ENCODE measurements at places on chromosomes 16 and 17.

DNA sequence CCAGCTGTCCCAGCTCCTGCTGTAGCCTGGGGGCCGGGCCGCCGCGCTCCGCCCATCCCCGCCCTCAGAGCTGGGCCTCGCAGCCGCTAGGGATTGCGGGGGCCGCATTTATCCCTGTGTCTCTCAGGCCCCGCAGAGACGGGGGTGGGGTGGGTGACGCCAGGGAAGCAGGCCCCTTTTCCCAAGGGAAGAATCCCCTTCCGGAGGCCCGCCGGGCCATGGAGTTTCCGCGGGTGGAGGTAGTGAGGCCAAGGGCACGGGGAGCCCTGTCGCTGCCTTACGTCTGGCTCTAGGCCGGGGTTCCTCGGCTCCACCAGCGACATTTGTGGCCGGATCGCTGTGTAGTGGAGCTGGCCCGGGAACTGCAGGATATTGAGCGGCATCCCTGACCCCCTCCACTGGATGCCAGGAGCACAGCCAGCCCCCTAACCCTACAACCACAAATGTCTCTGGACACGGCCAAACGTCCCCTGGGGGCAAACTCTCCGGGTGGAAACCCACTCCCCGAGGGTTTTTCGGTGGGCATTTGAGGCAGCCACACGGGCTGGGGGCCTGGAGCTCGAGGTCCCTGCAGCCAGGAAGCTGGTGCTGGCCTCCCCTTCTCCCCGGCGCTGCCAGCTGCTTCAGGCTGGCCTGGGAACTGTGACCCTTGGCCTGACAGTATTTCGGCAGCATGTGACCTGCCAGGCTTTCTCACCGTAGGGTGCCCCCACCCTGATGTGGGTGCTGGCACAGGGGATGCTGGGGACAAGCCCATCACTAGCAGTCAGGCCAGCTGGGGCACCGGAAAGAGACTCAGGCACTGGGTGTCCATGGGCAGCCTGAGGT lies 12.0 kb upstream of the CD300A start:
- peak; percentile 54 for DNase-seq

GRCh38 chr17:49361129-49361901 lies 735 bp downstream of the ZNF652 start:
- DNase-seq: peak; percentile 79

DNA sequence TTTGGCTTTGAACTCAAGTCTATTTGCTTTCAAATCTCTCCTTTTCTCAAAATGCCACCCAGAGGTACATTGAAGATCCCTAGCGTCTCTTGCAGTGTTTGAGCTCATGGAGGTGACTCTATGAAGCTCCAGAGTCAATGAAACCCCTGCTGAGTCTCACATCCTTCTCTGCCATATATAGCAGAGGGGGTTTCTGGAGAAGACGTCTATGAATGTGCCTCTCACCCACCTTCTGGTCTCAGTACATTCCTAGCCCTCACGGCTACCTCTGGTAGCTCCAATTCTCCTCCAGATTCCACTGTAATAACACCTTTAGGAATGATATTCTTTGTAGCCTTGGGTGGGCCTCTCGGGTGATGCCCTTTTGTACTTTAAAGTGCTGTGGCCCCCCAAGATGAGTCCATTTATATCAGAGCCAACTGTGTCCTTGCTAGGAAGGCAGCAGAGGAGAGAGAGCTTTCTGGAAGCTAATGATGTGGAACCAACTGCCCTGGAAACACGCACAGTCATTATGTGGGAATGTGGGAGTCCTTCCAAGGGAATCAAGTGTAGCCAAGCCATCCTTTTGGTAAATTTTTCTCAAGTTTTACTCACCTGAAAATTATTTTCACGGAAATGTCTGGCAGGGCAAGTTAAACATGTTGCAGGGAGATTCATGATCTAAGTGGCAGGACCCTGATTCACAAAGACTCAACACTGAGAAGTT lies 123.4 kb downstream of the ASIC2 start:
- no peak for DNase-seq

- no peak for DNase-seq
Measured at GRCh38 chr16:76866994-76867393, 324.0 kb upstream of the MON1B start.

DNA sequence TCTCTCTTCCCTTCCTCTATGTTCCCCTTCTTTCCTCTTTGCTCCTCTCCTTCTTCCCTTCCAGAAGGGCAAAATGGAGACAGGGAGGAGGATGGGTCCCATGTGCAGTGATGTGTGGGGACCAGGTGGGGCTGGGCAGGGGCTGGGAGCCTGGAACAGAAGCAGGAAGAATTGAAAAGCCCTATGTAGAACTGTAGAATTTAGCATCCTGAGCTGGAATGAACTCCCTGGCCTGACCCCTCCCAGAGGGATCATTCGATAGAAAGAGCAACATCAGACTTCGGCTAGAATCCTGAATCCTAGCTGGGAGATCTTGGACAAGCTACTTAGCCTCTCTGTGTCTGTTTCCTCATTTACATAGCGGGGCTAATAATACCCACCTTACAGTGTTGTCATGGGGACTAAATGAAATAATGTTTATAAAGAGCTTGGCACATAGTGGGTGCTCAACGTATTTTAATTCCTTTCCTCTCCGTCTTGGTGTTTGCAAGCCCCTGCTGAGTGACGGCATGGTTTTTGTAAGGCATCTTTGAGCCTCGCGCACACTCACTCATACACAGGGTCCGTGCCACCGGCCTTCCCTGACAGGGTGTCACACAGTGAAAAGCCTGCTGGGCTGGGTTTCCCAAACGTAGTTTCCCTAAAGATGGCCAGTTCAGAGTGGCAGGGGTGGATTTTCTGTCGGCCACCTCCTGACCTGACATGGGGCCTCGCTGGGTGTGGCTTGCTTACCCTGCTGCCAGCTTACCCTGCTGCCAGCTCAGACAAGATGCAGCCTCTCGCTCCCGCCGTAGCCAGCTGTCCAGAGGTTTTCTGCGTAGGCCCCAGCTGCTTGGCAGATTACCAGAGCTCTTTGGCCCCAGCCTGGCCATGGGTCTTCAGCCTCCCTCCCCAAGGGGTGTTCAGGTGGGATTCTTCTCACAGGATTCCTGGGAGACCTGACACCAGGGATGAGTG lies 6.1 kb upstream of the ARHGAP23 start:
- no peak for DNase-seq

DNA sequence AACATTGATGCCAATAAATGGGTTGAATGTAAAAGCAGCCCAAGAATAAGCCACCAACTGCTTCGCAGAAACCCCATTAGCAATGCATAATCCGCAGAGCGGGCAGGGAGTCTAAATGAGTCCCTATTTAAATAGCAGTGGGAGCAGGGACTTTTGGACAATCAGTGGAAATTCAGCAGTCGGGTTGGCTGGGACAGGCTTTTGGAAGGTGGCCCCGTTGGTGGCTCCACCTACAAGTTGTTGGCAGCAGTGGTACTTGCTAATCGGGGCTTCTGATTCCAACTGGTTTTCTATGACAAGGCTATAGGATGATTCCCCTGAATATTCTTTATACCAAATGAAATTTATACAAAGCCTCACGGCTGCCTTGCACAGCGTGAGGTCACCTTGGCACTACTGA lies 86.3 kb downstream of the WDR59 start:
- DNase-seq: no peak

DNA sequence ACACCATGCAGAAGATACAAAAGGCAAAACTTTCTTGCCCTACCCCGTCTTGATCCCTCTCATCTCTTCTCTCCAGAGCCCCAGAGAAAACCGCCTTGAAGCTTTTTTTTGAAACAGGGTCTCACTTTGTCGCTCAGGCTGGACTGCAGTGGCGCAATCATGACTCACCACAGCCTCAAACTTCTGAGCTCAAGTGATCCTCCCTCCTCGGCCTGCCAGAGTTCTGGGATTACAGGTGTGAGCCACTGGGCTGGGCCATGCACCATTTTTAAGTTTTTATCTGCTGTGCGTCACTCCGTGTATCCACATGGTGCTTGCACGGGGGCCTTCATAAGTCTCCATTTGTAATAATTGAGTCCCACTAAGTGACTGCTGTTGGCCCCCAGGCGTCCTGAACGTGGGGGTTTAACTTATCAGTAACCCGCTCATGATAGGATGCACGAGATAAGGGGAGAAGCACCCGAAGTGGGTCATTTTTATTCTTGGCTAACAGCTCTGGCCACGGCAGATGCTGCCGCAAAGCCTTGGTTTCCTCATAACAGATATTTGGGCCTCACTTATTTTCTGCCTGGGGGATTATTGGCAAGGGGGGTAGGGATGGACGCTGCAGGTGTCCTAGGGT lies 8.6 kb downstream of the DNAH17 start:
- no peak for DNase-seq

GRCh38 chr17:27494192-27495091 lies 38.2 kb downstream of the KSR1 start:
- DNase-seq: no peak

DNA sequence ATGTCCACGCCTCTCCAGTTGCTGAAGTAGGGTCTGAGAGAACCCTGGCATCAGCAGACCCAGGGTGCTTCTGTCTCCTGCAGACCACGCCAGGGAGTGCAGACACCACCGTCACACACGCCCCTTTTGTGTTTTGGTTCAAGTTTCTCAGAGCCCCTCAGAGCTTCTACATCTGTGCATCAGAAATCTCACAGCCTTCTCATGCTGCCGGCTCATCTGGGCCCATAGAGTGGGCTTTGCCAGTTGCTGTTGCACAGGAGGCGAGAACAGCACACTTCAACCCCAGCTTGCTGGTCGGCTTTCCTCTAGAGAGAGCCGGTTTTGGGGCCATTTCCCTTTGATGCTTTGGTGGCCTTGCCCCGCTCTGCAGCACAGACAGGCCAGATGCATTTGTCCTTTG lies 60.9 kb downstream of the PDPK1 start:
- DNase-seq: no peak

DNA sequence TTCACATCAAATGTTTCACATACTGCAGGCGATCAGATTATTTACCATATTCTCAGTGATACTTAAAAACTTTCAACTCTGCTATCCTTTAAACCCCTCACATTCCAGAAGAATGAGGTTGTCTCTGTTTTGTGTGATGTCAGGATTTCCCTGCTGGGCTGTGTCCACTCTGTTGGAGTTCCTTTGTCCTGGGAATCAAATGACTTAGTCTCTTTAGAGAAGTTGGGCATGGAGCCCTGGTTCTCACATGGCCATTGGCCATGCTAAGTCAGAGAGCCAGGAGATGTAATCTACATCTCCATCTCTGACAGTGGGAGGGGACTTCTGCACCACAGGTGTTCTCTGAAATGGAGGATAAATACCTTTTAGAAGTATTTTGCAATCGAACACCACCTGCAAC lies 205.1 kb upstream of the MAF start:
- no peak for DNase-seq

DNA sequence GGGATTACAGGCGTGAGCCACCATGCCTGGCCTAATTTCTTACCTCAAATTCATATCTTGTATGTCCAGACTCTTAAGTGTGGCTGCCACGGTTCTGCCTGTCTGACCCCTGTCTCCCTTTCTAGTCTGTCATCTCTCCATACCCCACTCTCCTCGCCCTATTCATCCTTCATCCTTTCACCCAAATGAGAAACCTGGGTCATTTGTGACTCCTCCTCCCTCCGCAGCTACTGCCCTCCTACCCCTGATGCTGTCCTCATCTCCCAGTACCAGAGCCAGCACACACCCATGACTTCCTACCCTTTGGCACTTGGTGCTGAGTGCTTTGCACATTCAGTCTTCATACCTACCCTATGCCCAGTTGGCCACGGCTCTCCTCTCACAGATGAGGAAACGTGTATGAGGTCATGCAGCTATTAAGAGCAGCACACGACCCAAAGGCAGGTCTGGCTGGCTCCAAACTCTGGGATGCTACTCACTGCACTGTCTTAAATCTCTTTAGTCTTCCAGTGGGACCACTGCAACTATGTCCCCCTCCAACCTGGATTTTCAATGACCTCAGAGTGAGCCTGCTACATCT lies 1.6 kb downstream of the SPATA32 start:
- DNase-seq: no peak

GRCh38 chr17:6356562-6356961 lies 78.4 kb downstream of the AIPL1 start:
- DNase-seq: no peak
